ENCODE measurements at places on chromosomes 2 and 18. TPM values are rescaled to one million over a fixed set of nuclear protein-coding genes. Genes with fewer than 3 reads are reported as not detected.

GRCh38 chr2:19409046-19409445, 50.6 kb upstream of the OSR1 start:
- no peak for DNase-seq

GRCh38 chr2:240362826-240363745, 72.4 kb upstream of the GPC1 start:
- no peak for DNase-seq

GRCh38 chr18:71020342-71021029, 731.6 kb downstream of the SOCS6 start:
- DNase-seq, result no peak

GRCh38 chr2:101743288-101743687, 45.8 kb downstream of the MAP4K4 start:
- no peak for DNase-seq

CPLX4 gene
- not detected for total RNA-seq

DNA sequence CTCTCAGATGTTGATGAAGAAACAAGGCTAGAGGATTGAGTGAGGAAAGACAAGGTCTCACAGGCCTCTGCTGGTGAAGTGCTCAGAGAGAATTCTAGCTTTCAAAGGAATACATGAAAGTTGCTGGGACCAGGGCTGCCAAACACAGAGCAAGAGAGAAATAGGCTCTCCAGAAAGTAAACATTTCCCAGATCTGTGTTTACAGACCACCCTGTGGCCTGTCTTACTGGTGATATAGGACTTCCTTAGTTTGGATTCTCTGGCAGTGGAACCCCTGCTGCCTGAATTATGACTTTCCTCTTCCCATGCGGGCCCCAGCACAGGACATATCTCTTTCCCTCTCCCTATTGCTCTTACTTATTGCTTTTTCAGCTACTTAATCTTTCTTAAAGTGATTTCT, 64.5 kb downstream of the TACR1 start:
- DNase-seq, result no peak

DNA sequence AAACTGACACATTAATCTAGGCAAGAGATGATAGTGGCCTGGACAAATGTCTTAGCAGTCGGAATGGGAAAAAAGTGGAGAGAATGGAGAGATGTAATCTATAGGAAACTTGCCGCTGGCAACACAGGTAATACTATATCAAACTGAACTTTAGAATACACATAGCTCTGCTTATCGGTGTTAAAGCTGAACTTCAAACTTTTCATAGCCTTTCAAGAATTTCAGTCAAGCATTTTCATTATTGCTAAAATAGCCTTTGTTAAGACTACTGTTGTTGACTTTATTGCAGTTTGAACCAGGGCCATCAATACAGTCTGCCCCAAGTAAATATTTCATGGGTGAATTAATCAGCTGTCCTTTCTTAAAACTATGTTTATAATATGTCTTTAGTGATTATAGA, 12.9 kb upstream of the CHST9 start:
- no peak for DNase-seq

- DNase-seq, result no peak
Observed at GRCh38 chr2:233532971-233533370, 33.6 kb downstream of the USP40 start.

DNA sequence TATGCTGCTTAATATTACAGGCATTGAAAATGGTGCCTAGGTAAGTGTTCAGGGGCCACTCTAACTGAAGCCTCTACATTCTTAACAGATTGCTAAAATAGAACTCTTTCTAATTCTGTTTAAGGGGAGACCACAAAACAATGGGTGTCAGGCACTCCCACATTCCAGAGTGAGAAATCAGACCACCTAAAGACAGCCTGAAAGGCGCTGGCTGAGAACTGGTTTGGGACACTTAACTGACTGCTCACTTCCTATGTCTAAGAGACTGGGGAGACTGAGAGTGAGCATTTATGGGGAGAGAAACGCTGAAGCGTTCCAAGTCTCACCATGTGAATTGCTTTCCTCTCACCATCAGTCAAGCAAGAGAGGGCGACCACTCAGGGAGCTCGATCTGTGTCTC, 108.8 kb upstream of the ITGB6 start:
- no peak for DNase-seq
